Right renal pelvis (tissue), 4 donors: ENCODE measurements at places on chromosomes 3 and 15. TPM values are rescaled to one million over a fixed set of nuclear protein-coding genes. Genes with fewer than 3 reads are reported as not detected.

Gene PCOLCE2
- 5.9 TPM for polyA plus RNA-seq

Gene ITPKA
- polyA plus RNA-seq = 0.46 TPM

Gene SLC6A20
- polyA plus RNA-seq = 0.08 TPM

Gene CD200
- polyA plus RNA-seq = 40.9 TPM

Gene CHRM5
- polyA plus RNA-seq = 0.17 TPM

Gene MORC1
- polyA plus RNA-seq = 0.82 TPM

Gene ZNF662
- polyA plus RNA-seq = 24.8 TPM

Gene FRMD4B
- polyA plus RNA-seq = 43.7 TPM

Gene TMEM108
- polyA plus RNA-seq = 2.8 TPM

Gene GUCA1C
- polyA plus RNA-seq = 0.47 TPM

Gene TLR9
- 0.08 TPM for polyA plus RNA-seq

Gene ITIH4
- 7.3 TPM for polyA plus RNA-seq

Gene TIGIT
- polyA plus RNA-seq = 0.11 TPM

Gene PRSS50
- 2.0 TPM for polyA plus RNA-seq

Gene COL8A1
- polyA plus RNA-seq = 4.5 TPM

Gene PAQR5
- polyA plus RNA-seq = 34.8 TPM

Gene TMEM207
- polyA plus RNA-seq = 23.9 TPM

Gene C3orf33
- 10.7 TPM for polyA plus RNA-seq

Gene LNP1
- polyA plus RNA-seq = 10.1 TPM

Gene CBLB
- polyA plus RNA-seq = 52.1 TPM

Gene ABHD2
- polyA plus RNA-seq = 35.8 TPM

Gene COLQ
- 6.3 TPM for polyA plus RNA-seq

Gene BHLHE40
- 27.7 TPM for polyA plus RNA-seq

Gene ALDH1A2
- polyA plus RNA-seq = 256 TPM

Gene DHX30
- 61.6 TPM for polyA plus RNA-seq

Gene DLG1
- 73.5 TPM for polyA plus RNA-seq

Gene COL6A6
- 3.7 TPM for polyA plus RNA-seq

Gene TM4SF18
- 32.7 TPM for polyA plus RNA-seq

Gene SKOR1
- 0.44 TPM for polyA plus RNA-seq

Gene PPM1L
- 7.1 TPM for polyA plus RNA-seq

Gene PDCD10
- polyA plus RNA-seq = 81.0 TPM

Gene CHST2
- 29.6 TPM for polyA plus RNA-seq

Gene SLC9C1
- polyA plus RNA-seq = 0.64 TPM

Gene FMN1
- 18.6 TPM for polyA plus RNA-seq

Gene ANKRD63
- not detected for polyA plus RNA-seq

Gene BLM
- polyA plus RNA-seq = 12.4 TPM

Gene NANOGP8
- polyA plus RNA-seq = 0.21 TPM

Gene UBA5
- 63.3 TPM for polyA plus RNA-seq

Gene SEMA3B
- 91.7 TPM for polyA plus RNA-seq

Gene WNT7A
- not detected for polyA plus RNA-seq

Gene NR2E3
- 0.59 TPM for polyA plus RNA-seq

Gene NRROS
- 3.2 TPM for polyA plus RNA-seq
